Stimulated activated CD8-positive, alpha-beta memory T cell treated with anti-CD3 and anti-CD28 coated beads, Interleukin-12 subunit alpha, Interleukin-12 subunit beta, amount 100 ng/mL, for 4 hours (primary cell): ENCODE measurements at places on chromosomes 16 and 17.

DNA sequence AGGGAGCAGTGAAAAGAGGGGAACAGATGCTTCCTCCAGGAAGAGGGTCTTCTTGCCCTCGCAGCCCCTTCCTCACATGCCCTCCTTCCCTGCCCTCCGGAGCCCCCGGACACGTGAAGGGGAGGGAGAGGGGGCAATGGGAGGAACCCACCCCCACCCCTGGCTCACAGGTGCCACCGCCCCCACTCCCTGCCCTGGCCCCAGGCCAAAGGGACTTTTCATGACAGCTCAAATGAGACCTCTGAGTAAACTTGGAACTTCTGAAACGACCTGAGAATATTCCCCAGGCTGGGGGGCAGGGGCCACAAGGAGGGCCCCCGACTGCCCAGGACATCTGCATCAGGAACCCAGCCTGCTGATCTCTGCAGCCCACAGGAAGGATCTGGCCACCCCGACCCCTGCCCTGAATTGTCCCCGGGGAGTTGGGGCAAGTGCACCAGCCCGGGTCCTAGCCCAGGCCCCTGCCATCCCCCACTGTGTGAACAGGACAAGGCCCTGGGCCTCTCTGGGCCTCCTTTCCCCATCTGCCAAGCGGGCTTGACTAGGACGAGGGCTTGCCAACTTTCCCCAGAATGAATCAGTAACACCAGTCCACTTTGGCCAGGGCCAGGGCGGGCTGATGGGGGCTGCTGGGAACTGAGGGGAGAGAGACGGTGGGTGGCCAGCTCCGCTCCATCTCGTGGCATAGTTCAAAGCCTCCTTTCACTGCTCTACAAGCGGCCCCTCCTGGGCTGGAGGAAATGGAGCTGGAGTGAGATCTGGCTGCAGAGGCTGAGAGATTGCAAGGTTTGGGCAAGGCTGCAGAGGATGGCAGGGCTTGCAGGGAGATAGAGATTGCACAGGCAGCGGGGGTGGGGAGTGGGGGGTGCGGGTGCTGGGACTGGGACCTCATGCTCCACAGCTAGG is 3.8 kb downstream of the IL21R start:
- DNase-seq, result peak; percentile 57

- DNase-seq, result no peak
These were observed 12.1 kb downstream of the DRC7 start for GRCh38 chr16:57706717-57707116.

DNA sequence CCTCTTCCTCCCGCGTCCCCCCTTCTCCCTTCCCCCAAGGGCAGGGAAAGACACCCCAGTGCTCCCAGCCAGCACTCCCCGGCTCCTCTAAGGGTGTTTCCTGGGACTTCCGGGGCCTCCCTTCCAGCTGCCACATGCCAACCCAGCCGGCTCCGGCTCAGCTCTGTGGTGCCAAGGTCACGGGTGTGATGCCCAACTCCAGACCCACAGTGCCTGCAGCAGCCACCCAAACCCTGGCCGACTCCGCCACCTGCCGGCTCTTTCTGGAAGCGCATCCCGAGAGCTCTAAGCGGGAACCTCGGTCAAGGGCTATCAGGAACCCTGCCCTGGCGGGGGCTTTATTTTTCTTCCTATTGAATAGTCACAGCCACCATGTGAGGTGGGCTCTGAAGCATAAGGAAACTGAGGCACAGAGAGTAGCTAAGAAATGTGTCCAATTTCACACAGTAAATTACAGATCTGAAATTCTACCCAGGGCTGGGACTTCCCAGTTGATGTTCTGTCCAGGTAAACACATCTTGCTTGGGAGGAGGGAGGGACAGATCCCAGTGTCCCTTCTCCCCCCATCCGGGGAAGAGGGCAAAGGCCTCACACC is 3.3 kb upstream of the PPP1R1B start:
- DNase-seq, result peak; percentile 66

DNA sequence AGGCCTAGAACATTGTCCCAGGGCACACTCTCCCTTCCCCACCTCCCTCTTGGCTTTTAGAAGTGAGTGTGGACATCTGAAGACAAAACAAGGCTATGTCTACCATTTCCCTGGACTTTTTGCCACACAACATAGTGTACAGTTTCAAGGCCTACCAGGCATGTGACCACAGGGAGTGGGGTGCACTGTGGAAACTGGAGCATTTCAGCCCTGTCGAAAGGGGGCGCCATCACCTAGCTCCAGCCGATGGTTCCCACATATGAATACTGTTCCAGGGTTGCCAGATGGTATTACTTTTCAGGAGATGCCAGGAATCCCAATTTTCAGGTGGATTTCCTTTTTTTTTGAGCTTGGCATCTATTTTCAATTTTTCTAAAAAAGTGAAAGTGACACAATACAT is 140.7 kb downstream of the KATNIP start:
- DNase-seq, result no peak

GRCh38 chr17:62627904-62628633 is 599 bp downstream of the MRC2 start:
- DNase-seq, result peak; percentile 33

DNA sequence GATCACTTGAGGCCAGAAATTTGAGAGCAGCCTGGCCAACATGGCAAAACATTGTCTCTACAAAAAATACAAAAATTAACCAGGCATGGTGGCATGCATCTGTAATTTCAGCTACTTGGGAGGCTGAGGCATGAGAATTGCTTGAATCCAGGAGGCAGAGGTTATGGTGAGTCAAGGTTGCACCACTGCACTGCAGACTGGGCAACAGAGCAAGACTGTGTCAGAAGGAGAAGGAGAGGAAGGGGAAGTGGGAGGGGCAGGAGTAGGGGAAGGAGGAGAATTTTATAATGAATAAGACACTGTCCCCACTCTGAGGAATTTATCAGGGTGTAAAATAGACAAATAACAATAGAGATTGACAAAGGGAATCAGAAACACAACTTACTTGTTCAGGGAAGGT is 440.6 kb upstream of the DYNLRB2 start:
- DNase-seq, result no peak

- DNase-seq, result no peak
These were observed 47.8 kb upstream of the IRF8 start for GRCh38 chr16:85851034-85851785.

- DNase-seq, result no peak
These were observed 220.4 kb upstream of the MYOCD start for GRCh38 chr17:12445331-12445730.

GRCh38 chr17:69908626-69909368 is 166.2 kb upstream of the KCNJ16 start:
- no peak for DNase-seq

DNA sequence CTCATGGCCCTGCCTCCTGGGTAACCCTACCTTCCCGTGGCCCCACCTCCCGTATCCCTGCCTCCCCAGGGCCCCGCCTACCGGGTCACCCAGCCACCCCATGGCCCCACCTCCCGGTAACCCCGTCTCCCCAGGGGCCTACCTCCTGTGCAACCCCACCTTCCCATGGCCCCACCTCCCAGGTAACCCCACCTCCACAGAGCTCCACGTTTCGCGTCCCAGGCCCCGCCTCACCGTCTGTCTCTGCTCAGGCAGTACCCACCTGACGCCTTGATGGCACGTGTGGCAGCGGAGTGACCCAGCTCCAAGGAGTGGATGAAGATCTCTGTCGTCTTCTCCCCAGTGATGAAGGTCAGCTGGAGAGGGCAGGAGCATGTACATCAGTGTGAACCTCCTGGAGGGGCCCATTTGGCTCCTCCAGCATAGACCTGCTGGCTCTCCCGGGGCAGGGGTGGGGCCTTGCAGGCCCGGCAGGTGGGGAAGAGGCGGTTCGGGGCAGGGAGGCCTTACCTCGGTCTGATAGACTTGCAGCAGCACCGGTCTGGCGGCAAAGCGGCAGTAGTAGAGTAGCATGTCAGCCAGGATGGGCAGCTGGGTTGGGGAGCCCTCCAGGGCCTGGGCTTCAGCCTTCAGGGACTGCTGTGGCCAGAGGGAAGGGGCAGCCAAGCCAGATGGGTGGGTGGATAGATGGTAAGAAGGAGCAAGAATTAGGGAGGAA is 18.7 kb upstream of the PIK3R6 start:
- DNase-seq, result no peak

DNA sequence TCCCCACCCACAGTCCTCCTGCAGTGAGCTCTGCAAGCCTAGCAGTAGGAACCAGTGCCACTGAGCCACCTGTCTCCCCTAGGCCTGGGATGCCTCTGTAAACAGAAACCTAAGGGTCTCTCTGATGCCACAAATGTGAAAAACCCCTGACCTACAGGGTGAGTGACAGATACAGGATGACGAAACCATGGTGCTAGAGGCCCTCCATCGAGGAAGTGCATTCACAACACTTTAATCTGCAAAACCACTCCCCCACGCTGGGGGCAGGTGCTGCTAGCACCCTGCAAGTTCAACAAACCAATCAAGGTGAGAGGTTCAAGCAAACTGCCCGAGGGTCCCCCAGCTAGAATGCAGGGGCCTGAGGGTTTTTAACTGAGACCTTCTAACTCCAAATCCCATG is 59.5 kb downstream of the CDYL2 start:
- DNase-seq, result no peak

GRCh38 chr16:59887856-59888255 is 1153.7 kb upstream of the GOT2 start:
- no peak for DNase-seq

- no peak for DNase-seq
These were observed 8.4 kb upstream of the CLDN9 start for GRCh38 chr16:3004319-3004718.

GRCh38 chr17:8488491-8488890 is 52.8 kb downstream of the NDEL1 start:
- no peak for DNase-seq

DNA sequence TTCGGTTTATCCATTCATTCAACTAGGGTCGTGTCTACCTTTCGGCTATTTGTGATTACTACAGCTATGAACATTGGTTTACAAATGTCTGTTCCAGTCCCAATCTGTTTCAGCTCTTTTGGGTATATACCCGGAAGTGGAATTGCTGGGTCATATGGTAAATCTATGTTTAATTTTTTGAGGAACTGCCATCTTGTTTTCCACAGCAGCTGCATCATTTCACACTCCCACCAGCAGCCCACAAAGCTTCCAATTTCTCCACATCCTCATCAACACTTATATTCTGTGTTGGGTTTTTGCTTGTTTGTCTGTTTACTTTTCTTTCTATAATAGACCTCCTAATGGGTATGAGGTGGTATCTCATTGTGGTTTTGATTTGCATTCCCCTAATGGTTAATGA is 48.7 kb upstream of the GINS3 start:
- DNase-seq, result no peak

DNA sequence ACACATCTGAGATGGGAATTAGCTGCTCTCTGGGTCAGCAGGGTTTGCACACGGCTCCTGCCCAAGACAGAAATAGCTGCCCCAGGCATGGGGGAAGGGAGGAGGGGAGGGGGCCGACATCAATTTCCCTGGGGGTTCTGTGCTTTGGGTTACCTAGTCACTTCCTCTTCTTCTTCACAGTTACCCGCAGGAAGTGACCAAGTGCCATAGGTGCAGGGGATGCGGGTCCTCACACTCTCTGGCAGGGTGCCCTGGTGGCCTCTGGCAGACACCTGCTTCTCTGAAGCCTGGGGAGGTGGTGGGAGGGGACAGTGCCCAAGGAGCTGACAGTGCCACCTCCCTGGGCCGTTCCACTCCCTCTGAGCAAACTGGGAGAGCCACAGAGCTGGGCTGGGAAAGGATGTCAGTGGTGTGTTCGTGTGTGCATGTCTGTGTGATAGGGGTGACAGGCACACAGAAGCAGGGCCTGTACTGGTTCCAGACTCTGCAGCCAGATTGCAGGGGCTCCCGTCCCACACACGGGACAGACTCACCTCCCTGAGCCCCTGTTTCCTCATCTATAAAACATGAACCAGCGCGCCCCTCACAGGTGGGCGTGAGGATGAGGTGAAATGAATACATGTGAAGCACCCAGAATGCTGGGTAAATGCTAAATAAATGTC is 18.2 kb downstream of the SCN4A start:
- DNase-seq, result no peak

DNA sequence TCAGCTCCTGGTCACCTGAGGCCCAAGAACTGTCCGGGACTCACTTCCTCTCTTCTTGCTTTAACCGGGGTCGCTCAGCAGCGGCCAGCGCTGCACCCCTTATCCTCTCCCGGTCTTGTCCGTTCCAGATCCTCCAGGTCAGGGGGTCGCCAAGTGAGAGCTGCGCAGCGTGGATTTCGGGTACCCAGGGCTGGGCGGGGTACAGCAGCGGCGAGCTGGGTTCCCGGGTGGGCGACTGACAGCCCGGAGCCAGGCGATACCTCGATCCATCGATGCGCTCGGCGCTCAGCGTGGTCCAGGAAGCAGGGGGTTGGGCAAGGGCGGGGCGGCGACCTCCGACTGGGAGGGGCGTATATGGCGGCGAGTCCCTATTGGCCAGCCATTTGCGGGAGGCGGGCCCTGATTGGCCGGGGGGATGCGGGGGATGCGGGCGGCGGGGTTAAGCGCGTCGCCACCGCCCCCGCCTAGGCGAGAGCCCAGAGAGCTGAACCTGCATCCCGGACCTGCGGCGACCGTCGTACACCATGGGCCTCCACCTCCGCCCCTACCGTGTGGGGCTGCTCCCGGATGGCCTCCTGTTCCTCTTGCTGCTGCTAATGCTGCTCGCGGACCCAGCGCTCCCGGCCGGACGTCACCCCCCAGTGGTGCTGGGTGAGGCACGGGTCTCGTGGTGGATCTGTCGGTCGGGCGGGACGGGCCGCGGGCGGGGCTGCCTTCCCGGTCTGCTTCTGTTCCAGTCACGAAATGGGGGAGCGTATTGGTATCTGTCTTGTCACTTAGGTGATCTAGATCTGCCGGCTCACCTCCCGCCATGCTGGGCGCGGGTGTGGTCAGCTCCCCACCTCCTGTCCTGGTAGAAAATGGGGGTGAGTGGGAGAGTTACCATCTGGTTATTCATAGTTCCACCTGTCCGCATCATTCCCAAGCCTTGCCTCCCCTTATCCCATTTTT is at the start of gene PLA2G15:
TSS of gene PLA2G15 (plus strand) at position 471 of the 951 bp plus-strand sequence. CDS start at position 525, 54 bp downstream.
- peak; percentile 96 for DNase-seq

- no peak for DNase-seq
These were observed 194.4 kb upstream of the MAF start for GRCh38 chr16:79794941-79795340.

- no peak for DNase-seq
These were observed 5.8 kb upstream of the ZDHHC7 start for GRCh38 chr16:85017151-85017550.

DNA sequence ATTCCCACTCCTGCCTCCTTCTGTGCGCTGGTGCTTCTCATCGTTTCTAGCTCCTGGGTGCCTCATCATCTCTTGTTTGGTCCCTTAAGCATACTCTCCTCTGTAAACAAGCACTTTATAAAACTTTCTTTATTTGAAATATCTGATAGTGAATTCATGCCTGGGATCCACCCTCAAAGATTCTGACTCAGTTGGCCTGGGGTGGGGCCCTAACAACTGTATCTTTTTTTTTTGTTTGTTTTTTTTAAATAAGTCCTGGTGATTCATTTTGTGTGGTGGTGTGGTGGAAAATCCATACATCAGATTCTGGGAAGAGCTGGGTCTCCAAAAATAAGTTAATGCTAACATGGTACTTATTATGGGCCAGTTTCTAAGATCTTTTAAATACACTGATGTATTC is 678.3 kb downstream of the TOX3 start:
- no peak for DNase-seq
